GM03348 (cell line): ENCODE measurements at places on chromosomes 5 and 9.

DNA sequence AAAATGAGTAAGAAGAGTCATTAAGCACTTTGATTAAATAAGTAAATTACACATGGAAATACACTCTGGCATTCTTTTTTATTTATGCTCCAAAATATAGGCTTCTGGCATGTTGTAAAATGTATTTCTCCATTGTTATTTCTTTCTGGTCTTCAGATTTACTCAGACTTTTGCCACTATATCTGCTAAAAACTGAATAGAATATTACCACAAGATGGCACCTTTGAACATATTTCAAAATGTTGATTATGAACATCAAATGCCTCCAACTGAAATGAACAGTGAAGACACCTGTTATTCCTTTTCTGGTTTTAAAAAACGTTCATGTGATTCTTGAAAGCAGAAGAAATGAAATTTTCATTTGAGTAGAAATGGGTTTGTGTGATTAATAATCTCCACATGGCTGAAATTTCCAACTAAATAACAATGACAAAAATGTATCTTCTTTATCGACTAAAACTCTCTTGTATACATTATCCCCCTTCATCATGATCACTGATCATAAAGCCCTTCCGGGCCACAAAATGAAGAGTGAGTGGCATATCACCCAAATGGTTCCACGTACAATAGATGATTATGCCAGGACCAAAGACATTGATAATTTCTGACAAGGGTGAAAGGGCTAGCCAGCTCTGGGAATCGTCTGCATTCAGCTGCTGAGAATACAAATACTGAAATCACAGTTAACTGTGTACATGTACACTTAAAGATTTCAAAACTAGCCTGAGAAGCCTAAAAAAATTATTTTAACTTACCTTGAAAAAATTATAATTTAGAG lies 23.8 kb downstream of the TYRP1 start:
- DNase-seq: no peak

- peak; percentile 7 for DNase-seq
These were observed 2.7 kb upstream of the ANXA2R start for GRCh38 chr5:43042626-43043399.

DNA sequence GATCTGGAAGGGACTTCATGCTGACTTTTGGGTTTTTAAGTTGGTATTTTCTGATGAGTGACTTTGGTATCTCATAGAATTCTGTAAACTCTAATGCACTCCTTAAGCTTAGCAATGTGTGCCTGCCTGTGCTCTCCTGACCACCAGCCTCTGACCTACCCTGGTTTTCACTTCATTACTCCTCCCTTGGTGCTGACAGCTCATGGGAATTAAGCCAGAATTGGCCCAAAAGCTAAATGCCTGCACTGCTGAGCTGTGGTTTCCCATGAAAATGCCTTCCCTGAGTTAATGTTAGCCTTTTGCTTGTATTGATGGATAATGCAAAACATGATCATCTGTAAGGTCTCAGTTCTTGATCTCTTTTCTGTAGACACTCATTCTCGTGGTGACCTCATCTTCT lies 308.0 kb downstream of the DOCK8 start:
- DNase-seq: no peak

GRCh38 chr5:33994845-33995244 lies 10.4 kb upstream of the SLC45A2 start:
- peak; percentile 80 for DNase-seq

DNA sequence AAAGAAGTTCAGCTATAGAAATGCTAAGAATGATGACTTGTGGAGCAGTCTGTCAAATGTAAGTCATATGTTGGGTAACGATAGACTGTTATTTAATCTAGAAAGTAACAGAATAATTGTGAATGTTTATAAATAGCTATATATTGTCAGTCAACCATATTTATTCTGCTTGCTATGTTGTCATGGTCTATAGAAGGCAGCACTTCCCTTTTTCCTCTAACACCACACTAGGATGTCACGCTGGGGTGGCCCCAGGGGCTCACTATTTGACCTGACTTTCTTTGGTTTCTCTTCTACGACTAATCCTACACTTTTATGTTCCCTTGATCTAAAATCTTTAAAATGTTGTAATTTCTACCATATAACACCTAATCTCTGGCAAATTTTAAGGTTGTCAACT lies 20.5 kb downstream of the ERAP2 start:
- DNase-seq: no peak

DNA sequence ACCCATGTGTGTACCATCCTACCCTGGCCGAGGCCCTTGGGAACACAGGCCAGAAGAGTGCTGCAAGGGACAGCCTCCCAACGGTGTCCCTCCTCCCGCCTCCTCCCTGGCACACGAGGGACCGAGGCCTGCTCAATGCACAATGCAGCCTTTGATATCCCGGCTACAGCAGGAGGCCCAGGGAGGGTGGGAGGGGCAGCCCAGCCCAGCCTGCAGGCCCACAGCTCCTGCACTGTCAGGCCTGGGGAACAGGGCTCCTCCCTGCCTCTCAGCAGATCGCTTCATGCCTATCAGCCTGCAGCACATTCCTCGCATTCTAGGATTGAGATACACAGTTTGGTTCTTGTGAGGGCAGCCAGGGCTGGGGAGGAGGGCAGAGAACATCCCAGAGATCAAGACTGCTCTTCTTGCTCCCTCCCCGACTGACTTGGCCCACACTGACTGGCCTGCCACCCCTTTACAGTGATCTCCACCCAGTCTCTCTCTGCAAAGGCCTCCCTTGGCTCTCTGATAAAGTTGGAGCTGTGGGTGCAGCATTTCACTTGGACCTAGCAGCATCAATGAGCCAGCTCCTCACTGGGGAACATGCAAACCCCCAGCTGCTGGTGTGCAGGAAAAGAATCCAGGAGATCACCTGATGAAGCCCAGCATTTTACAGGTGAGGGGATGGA lies at the start of gene SH3TC2:
SH3TC2 (minus strand) TSS at position 46 of the 671 bp plus-strand sequence; CDS start at position 6, 40 bp downstream.
- DNase-seq: peak; percentile 82

GRCh38 chr5:54912021-54912420 lies 73.4 kb downstream of the ESM1 start:
- DNase-seq: no peak

- DNase-seq: no peak
These were observed 297.4 kb downstream of the CETN3 start for GRCh38 chr5:90112033-90112692.

DNA sequence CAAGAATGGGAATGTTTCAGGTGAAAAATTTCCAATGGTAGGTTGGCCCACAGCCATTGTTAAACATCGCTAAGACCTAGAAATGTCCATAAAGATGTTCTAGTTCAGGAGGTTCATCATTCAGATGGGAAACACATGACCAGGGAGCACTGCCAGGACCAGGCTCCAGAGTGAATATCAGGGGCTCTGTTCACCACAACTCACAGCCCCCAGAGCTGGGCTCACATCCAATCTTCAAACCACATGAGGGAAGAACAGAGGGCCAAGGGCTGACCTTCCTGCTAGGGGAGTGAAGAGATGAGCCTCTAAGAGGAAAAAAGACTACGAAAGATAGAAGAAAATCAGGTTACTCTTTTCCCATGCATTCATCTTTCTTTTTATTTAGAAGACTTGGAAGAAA lies 205.8 kb downstream of the SEMA5A start:
- DNase-seq: no peak

DNA sequence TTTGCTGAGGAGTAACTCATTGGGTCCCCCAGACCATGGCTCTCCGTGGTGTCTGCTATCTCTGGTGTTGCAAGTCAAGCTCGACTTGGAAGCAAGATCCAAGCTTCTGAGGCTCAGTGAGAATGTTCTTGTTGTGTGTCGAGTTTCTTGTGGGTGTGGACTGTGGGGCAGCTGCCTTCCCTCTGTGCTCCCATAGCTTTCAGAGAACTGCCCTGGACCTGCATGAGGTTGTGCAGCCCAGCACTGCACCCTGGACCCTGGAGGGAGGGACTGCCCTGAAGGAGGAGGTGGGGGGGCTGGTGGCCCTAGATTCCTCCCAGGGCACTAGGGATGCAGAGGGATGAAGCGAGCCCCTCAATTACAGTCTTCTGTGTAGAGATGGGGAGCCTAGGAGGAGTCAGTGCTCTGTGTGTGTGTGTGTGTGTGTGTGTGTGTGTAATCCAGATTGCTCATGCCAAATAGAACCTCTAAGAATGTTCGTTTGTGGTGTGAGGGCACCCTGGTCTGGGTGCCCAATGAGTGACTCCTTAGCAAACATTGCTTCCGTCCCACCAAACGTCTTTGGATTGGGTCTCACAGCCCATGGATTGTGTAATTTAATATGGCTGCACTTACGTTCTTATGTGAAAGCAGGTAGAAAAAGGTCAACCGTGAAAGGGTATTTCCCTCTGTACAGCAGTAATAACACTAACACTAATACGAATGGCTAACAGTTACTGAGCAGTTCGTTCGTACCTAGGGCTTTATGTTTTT lies 143.3 kb upstream of the LMX1B start:
- no peak for DNase-seq

GRCh38 chr5:69115526-69115925 lies 21.7 kb downstream of the SLC30A5 start:
- DNase-seq: no peak

DNA sequence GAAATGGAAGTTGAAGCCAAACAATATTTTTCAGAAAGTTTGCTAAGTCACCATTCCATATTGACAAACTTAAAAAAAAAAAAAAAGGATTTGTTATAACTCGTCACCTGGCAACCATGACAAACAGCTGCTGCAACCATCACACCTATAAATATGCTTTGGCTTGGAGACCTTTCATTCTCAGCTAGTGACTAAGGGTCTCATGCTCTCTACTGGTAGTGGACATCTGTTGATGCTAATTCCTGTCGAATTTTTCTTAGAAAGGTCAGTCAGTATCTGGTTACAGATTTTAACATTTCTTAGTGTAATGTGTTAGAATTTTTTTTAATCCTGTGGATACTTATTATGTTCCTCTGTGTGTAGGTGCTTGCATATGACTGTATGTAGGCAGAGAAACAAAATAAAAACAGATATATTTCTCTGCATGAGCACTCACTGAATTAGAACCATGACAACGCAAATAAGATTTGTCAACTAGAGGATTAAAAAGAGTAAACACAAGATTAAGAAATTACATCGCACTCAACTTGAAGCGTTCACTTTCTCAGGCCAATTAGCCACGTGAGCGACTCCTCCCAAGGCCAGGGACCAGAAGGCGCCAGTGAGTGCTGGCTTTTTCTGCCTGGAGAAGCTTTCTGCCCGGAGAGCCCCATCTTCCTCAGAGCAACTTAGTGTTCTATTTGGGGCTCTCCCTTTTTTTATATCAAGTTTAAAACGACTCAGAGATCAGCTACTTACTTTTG lies 27.0 kb upstream of the ZNF622 start:
- peak; percentile 53 for DNase-seq

- DNase-seq: no peak
These were observed 151.4 kb downstream of the KDM4C start for GRCh38 chr9:6909181-6909580.

DNA sequence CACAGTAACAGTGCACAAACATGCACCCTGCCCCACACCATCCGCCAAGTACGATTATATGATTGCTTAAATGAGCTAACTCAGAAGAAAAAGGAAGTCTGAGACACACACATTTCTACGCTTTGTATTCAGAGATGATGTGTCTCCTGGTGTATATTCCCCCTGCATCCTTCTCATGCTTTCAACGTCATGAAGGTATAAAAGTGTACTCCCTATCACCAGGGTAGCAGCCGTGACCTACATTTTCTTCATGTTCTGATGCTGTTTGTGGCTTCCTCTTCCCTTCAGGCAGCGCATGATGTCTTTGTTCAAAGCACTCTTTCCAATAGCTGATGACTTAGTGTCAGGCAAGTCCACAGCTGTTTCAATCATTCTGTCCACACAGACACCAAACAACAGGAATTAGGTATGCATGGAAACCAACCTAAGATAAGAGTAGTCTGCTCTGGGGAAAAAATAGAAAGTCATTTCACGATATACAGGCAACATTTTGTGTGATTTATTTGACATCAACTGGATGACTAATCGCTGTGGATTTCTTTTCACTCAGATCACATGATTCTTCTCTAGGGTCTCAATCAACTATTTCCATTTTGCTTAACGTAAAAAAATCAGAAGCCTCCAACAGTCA lies 269.4 kb upstream of the PTGER4 start:
- peak; percentile 7 for DNase-seq

DNA sequence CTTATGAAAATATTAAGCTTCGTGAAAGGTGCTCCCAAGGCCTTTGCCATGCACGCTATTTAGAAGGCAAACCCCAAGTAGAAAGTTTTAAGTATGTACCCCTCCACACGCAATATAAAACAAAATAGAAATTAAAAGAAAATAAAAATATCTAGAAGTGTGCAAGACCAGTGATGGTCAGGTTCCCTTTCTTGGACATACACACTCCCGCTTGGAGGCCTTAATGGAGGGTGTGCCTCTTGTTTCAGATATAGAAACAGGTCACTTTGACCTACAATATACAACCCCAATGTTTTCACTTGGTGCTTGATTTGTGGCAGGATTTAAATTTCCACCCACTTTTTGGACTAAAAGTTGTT lies 127.4 kb upstream of the STC2 start:
- no peak for DNase-seq

- DNase-seq: peak; percentile 55
These were observed 54.0 kb downstream of the CCDC171 start for GRCh38 chr9:15606643-15607472.

GRCh38 chr5:163624431-163624830 lies 119.0 kb downstream of the MAT2B start:
- DNase-seq: no peak

- no peak for DNase-seq
These were observed 286.0 kb downstream of the ICE1 start for GRCh38 chr5:5708367-5708919.

GRCh38 chr5:178739452-178740180 lies 9.2 kb upstream of the ZNF354A start:
- DNase-seq: no peak

DNA sequence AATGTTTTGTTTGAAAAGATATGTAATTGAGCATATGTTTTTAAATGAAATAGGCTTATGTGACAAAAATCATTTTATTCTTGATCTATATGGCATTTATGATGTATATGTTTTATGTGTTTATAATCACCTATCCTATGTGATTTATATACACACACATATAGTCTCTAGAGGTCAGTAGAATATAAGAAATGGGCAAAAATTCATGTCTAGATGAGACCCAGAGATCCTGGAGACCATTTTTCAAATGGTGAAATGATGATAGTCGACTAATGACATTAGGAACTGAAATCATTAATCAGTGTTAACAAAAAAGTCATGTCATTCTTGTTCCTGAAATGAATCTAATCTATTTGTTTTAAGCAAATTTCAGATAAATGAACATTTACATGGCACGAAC lies 709.2 kb upstream of the WWC1 start:
- DNase-seq: peak; percentile 31

- peak; percentile 65 for DNase-seq
These were observed 103.2 kb downstream of the SNCAIP start for GRCh38 chr5:122415030-122415800.
